ENCODE measurements at places on chromosomes 3 and 15.
A peak's percentile ranks its signal among the peaks of the same experiment; 100 is the strongest.

DNA sequence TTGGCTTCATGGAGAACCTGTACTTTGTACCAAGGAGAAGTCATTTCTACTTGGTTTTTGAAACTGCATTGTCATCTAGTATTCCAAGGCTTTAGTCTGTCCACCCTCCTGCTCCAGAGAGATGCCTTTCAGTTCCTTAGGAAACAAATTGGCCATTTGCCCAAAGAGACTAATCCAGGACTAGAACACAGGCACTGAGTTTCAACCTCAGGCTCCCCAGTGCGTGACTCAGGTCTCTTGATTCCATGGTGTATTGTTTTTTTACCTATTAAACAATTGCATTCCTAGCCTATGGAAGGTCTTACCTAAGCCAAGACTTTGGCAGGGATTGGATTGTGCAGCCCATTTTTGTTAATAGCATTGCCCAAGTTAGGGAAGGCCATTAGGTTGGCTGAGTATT lies 214.8 kb upstream of the CTDSPL start:
- peak; percentile 9 for DNase-seq

DNA sequence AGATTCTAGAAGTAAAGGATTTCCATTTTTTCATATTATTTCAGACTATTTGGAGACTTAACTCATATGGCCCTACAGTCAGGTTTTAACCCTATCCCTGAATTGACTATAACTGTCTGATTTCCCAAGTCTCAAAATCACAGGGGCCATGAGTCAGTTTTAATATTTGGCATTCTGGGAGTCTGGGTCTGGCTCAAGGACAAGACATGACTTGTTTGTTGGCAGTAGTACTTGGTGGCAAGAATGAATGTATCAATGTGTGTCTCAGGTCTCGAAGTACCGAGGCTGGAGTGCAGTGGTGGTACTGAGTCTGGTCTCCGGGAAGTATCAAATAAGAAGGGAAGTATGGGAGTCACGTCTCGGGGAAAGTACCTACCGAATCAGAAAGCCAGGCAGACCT lies 10.8 kb downstream of the UMPS start:
- DNase-seq: peak; percentile 61

- peak; percentile 21 for DNase-seq
Observed at GRCh38 chr15:52171386-52171785, 19.8 kb downstream of the GNB5 start.

- no peak for DNase-seq
Observed at GRCh38 chr3:23219117-23219516, 16.0 kb downstream of the UBE2E2 start.

DNA sequence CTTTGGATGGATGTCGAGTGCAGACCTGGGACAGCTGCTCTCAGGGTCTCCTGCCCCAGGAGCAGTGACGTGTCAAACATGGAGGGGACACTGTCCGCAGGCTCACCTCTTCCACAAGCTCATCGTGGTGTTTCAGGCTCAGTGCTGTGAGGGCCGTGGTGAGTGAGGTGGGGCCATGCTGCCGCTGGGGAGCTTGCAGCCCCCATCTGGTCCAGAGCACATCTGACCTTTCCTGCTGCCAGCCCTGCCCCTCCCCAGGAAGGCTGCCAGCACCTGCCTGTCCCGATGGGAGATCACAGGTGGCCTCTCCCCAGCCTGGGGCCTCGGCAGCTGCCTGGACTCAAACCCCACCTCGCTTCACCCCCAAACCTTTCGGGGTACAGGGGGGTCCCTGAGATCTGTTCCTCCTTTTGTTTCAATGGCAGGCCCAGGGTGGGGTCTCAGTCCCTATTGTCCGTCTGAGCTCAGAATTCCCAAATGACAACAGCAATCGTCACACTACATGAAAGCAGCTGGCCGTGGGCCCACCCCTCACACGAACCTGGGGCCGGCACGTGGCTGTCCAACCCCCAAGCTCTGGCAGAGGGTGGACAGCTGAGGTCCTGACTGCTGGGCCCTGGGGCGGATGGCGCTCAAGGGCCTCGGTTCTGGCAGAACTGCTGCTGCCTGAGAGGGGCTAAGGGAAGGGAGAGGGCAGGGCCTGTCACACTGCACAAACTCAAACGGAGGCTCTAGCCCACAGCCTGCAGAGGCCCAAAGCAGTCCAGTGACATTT lies 65.0 kb upstream of the RPL32 start:
- DNase-seq: no peak

GRCh38 chr3:114205541-114205940 lies 26.7 kb upstream of the DRD3 start:
- no peak for DNase-seq

GRCh38 chr3:196336319-196337145 lies 1.7 kb downstream of the TM4SF19 start:
- no peak for DNase-seq

GRCh38 chr3:113053169-113053568 lies 62.4 kb downstream of the GTPBP8 start:
- no peak for DNase-seq

DNA sequence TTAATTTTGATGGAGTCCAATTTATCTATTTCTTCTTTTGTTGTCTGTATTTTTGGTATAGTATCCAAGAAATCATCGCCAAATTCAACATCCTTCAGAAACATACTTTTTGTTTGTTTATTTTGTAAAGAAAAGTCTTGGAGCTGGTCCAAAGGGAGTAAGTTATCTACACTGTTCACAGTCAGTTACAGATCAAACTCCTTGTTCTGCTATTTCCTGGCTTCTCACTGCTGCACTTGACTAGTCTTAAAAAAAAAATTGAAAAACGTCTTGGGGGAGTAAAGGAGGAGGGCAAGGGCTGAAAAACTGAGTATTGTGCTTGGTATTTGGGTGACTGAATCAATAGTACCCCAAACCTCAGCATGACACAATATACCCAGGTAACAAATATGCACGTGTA lies 105.6 kb downstream of the NFKBIZ start:
- peak; percentile 52 for DNase-seq

DNA sequence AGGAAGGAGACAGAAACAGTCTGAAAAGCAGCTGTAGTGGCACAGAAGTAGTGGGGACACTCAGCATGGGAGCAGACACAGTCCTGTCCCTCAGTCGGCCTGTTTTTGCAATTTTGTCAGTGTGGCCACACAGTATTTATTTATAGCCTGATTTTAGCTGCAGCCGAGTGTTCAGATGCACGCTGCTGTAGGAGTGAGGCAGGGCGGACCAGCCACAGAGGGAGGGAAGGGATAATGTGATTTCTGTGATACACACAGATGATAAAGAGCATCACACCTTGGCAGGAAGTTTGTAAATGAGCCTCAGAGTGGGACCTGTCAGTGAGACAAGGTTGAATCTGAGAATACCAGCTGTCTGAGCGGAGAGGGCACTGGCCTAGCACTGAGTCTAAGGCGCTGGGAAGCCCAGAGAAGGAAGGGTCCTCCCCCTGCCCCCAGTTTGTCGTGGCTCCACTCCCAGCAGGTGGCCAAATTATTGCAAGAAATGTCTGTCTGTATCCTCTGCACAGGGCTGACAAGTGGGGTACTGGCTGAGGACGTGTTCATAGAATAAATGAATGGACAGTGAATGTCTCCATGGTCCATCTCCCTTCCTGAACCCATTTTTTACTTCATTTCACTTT lies 3.8 kb downstream of the PSTPIP1 start:
- DNase-seq: no peak

DNA sequence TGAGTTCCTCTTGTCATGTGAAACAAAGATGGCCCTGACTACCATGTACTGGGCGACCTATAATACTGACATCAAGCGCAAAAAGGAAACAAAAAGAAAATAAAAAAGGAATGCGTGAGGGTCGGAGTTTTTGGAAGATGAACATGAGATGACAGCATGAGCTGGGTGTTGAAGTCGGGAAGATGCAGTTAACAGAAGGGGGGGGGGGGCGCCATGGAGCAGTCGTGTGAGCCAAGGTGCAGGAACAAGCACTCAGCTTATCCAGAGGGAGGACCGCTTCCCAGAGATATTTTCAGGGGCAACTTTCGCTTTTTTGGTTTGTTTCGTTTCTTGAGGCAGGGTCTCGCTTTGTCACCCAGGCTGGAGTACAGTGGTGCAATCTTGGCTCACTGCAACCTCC lies 110.2 kb downstream of the RORA start:
- no peak for DNase-seq

DNA sequence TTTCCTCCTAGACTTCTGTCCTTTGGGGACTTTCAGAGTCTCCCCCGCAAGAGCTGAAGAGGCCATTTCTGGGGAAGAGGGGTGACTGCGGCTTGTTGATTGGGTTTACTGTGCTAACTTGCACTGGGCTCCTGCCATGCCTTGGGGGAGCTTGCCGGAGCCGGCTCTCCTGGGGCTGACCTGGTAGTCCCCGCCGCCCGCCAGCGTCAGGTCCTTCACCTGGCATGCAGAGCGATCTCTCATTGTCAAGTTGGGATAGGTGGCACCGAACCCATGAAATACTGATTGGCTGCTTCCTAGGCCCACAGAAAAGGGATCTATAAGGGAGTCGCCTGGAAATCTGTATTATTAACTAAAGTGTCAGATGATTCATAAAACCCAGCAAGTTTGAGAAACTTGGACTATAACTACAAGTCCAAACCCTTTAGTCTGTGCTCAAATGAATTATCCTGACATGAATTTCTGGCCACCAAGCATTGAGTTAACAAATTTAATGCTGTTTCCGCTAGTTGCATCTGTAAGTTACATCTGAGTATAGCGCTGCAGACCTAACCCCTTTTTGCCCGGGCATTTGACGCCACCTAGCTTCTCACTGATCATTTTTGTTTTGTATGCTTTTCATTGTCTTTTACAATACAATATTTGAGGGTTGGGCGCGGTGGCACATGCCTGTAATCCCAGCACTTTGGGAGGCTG lies 607 bp upstream of the IMP3 start:
- peak; percentile 53 for DNase-seq

GRCh38 chr15:68676011-68676605 lies 97.3 kb downstream of the CORO2B start:
- no peak for DNase-seq

GRCh38 chr3:125143982-125144652 lies 68.4 kb downstream of the SLC12A8 start:
- no peak for DNase-seq

DNA sequence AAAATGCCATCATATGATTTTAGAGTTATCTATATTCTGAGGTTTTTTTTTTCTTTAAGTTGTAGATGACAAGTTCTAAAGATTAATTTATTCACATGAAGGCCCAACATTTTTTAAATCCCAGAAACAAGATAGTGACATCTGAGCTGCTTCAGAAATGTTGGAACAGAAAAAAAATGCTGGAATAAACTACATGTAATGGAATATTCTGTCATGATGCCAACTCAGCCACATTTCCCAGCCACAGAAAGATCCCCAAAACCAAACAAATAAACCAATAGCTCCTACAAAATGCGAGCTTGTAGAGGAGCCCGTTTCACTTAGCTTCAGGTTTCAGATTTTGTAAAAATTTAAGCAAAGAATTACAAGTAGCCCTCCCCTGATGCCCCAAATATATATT lies 111.0 kb upstream of the MYO5C start:
- DNase-seq: no peak

DNA sequence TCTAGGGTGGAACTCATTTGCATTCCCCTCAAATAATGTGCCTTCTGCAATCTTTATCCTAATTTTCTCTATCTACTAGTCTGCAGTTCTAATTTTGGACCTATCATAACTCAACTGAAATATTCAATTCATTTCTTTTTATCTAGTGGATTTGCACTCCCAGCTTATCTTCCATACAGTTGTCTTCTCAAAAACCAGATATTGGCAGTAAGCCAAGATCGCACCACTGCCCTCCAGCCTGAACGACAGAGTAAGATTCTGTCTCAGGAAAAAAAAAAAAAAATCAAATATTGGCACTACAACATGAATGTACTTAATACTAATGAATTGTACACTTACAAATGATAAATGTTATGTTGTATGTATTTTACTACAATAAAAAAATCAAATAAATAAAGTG lies 18.0 kb upstream of the CHMP2B start:
- DNase-seq: no peak

DNA sequence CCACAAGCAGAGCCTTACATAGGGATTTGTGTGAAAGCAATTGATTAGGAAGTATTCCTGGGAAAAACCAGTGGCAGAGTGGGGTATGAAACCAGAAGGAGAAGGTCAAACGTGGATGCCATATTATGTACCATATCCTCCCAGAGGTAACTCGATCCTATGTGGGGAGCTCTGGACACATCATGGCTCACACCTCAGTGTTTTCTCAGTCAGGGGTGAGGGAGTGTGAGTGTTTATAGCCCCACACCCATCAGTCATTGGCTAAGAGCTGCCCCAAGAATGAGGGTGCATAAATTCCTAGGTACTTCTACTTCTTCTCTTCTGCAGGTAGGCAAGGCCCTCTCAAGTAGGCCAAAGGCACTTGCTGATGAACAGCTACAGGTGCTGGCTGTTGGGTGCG lies 28.2 kb upstream of the PDZRN3 start:
- DNase-seq: no peak

GRCh38 chr3:29384640-29385039 lies 103.8 kb downstream of the RBMS3 start:
- DNase-seq: peak; percentile 91

- DNase-seq: no peak
Observed at GRCh38 chr15:75835990-75836958, 7.0 kb upstream of the UBE2Q2 start.

DNA sequence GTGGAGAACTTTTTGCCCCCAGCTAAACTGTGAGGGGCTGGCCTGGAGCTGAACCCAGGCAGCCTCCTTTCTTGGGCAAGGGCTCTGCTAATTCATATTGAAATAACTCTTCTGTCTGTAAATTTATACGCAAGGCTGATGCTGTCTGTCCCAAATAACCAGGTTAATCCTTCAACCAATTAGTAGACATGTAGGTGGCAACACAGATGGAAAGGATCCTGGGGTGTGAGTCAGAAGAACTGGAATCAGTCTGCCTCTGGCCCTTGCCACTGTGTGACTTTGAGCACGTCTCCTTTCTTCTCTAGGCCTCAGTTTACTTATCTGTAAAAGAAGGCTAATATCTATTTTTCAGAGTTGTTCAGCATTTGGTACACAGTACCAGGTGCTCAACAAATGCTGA lies 48.3 kb upstream of the IREB2 start:
- no peak for DNase-seq

- DNase-seq: no peak
Observed at GRCh38 chr3:40097131-40098117, 212.1 kb upstream of the EIF1B start.

- no peak for DNase-seq
Observed at GRCh38 chr15:69027976-69028518, 13.6 kb downstream of the NOX5 start.

GRCh38 chr3:7436542-7436941 lies 575.6 kb downstream of the GRM7 start:
- DNase-seq: no peak

DNA sequence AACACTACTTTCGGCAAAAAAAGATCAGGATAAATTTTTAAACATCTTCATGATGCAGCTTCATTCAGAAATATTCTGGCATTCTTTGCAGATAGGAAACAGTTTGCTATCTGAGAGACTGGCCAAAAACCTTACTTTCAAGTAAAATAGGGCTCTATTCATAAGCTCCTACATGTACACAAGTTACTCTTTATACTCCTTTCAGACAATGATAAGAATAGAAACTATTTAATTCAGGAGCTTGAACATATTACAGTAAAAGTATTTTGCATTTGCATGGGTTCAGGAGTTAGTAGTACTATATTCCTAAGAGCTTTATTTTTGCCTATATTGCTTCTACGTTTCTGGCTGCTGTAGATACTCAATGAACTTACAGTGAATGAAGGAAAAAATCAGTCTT lies 70.5 kb downstream of the PLOD2 start:
- no peak for DNase-seq

GRCh38 chr3:25057379-25057778 lies 370.7 kb upstream of the RARB start:
- DNase-seq: no peak

- DNase-seq: no peak
Observed at GRCh38 chr3:11672363-11672762, 28.6 kb upstream of the VGLL4 start.

GRCh38 chr15:37004373-37004869 lies 95.9 kb downstream of the MEIS2 start:
- DNase-seq: no peak

Measured in cardiac fibroblast (primary cell).